Right lobe of liver (tissue), 6 donors: ENCODE measurements at places on chromosomes 3 and 15.

GRCh38 chr3:9231006-9231405, 18.4 kb downstream of the SRGAP3 start:
- no peak for DNase-seq

DNA sequence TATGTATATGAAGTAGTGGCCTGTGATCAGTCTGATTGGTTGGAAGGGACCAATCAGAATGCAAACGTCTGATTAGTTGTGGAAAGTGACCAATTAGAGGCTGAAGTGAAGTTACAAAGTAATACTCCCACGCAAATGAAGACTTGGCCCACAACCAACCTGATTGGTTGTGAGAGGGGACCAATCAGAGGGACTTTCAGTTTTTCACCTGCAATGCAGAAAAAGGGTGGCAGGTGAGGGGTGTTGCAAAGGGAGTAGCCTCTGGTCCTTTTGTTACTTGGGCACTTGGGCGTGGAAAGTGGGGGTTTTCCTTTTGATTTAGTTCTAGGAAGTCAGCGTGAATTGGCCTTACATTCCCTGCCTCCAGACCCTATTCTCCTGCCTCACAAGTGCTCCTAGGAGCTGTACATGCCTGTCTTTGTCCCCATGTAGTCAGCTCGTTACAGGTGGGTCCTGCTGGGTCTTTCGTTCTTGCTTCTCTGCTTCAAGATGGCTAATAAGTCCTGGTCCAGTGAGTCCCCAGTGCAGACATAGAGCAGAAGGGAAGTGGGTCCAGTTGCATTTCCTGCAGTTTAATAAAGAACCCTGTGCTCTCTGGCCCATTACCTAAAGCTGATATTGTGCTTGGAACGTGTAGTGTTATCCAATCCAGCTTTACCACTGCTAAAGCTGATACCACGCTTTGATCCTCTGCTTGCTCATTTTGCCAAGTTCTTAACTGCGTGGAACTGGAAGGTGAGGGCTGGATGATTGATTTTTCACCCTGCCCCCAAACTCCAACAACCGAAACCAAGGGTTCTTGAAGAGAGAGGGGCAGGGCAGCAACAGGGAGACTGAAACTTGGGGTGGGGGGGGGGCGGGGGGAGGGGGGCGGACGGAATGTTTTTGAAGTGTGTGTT, 46.0 kb upstream of the CD47 start:
- no peak for DNase-seq

DNA sequence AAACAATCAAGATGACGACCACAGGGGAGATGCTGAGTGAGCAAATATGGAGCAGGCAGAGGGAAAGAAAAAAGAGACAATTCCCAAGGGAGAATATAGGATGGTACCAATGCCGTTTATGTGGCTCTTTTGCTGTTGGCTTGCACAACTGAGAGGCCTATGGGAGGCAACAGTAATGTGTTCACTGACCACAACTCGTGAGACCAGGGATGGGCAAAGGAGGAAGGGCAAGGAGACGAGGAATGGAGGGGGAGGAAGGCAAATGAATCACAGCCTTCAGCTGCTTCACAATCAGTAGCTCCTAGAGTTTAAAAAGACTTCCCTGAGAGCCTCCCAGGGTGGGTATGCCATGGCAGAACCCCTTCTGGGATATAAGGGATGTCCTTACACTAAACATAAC, 131.5 kb downstream of the SLC9A9 start:
- no peak for DNase-seq

DNA sequence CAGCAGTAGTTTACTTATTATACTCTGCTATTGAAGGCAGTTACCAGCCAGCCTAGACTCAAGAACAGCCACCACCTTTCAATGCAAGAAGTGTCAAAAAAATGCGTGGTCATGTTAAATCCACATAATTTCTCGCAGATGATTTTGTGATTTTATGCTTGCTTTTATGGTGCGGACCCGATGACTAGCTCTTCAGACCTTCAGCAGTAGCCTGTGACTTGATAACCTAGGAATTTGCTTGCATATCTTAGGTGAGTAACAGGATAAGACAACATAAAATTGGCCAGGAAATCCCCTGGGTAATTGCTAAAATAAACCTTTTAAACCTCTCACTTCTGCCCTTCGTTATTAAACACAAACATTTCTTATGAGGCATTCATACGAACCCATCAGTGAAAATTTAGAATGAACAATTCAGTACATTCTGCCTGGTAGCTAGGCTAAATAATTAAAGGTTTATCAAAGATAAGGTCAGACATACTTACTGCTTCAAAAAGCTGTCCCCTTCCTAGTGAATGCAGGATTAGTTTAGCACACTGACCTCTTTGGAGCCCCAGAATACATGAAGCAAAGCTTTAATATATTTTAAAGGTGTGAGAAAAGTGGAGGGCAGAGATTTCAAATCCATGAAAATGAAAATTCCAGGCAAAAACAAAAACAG, 798.8 kb downstream of the OTOL1 start:
- DNase-seq = no peak

- DNase-seq = no peak
Observed at GRCh38 chr15:63202861-63203260, 13.5 kb downstream of the RAB8B start.
